ENCODE measurements at places on chromosomes 3 and 15.

DNA sequence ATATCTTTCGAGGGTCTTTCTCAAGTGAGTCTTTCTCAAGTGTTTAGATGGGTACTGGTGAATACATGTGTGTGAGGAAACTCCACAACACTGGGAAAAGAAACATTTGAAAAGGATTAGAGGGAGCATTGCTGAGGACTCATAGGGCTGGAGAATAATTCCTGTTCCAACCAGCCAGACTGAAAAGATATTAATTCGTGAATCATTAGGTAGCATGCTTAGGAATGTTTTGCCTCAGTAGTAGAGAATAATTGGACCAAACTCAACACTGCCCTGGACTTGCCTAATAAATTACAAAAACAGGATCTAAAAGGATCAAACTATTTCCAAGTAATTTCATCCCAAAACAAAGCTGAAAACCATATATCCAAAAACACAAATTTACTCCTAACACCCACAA is 17.3 kb downstream of the PP2D1 start:
- DNase-seq: no peak

DNA sequence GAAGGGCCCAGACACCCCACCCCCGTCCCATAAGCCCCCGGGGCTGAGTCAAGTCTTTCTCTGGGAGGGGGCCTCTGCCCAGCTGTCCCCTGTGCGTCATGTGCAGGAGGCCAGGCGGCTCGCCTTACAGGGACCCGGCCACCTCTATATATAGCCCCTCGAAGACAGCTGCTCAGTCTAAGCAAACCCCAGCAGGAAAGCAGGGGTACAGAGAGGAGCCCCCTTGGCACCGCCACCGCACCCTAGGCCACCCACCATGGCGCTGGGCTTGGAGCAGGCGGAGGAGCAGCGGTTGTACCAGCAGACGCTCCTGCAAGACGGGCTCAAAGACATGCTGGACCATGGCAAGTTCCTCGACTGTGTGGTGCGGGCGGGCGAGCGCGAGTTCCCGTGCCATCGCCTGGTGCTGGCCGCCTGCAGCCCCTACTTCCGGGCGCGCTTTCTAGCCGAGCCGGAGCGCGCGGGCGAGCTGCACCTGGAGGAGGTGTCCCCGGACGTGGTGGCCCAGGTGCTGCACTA is at the start of gene KLHL40:
Gene KLHL40, plus strand, starts transcription at position 175 of the 519 bp plus-strand sequence. Its CDS starts 82 bp downstream, at position 257.
- DNase-seq: no peak

DNA sequence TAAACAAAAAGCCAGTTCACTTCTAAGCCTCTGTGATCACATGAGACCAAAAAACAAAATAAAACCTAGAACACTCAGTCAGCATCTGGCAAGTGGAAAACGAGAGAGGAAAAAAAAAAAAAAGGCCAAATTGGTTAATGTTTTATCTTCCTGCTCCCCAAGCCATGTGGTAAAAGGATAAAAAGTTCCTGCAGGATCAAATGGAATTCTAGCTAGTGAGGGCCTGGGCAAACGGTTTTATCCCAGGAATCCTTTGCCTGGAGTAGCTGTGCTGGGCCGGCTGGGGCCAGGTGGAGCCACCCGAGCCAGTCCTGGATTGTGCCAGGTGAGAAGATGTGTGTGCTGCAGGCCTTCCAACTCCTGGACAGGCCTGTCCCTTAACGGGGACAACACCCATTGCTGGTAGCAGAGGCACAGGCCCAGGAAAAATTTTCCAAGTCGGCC is 13.2 kb downstream of the SMAD6 start:
- DNase-seq: peak; percentile 59

GRCh38 chr3:123305192-123305591 is 103.4 kb downstream of the SEC22A start:
- no peak for DNase-seq

- no peak for DNase-seq
Observed at GRCh38 chr15:101731746-101732145, 7.5 kb upstream of the TARS3 start.

DNA sequence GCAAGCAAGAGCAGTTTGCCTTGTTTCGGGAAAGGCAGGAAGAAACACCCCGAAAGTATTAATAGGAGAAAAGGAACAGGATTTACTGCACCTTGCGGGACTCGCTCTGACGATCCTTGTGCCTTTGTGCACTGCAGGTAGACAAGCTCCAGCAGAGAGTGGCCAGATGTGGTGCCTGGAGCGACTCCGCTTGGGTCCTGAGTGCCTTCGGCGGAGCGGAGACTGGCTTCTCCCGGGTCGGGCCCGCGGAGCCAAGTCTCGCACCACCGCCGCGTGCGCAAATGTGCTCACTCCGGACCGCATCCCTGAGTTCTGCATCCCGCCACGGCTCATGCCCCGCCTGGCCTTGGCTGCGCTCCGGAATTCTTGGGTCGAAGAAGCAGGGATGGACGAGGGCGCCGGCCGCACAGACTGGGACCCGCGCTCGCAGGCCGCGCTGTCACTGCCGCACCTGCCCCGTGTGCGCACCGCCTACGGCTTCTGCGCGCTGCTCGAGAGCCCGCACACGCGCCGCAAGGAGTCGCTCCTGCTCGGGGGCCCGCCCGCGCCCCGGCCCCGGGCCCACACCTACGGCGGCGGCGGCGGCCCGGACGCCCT is 769 bp downstream of the C2CD4A start:
- no peak for DNase-seq

DNA sequence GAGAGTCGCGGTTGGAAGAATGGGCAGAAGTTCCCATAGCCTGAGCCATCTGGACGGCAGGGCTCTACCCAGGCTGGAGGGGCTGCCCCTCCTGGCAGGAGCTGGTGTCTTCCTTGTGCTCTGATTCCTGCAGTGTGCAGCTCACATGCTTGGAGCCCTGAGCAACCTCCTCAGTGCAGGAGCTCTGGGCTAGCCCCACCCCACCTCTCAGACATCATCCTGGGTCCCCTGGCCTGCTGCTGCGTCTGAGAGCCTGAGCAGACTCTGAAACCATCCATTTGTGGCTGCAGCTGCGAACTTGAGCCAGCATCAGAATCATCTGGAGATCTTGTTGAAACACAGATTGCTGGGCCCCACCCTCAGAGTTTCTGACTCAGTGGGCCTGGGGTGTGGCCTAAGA is 42.8 kb downstream of the POMGNT2 start:
- no peak for DNase-seq

DNA sequence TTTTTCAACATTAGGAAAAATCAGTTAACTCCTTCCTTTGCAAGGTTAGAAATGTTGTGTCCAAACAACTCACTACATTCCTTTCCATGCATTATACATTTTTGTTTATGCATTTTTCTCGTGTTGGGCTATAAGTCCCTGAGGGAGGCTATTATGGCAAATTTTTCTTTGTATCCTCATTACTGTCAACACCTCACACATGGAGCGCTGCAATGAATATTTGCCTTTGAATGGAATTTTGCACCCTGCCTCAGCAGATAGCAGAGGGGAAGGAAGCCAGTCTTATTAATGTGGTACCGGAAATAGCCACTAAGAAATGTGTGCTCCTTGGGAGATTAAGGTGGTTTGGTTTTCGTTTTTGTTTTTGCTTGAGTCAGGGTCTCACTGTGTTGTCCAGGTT is 134.7 kb downstream of the THSD4 start:
- no peak for DNase-seq

DNA sequence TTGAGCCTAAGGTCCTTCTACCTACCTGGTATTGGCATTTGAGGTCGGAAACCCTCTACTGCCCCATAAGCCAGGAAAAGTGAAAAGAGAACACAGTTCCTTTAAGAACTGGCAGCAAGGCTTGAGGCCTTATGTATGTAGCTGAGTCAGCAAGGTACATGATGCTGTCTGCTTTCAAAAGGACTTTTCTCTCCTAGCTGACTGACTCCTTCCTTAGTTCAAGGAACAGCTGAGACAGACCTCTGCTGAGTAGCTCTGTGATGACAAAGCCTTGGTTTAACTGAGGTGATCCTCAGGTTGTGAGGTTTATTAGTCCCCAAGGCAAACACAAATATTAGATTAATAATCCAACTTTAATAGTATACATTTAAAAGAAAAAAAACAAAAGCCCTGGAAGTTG is 45.8 kb downstream of the ADPGK start:
- no peak for DNase-seq

DNA sequence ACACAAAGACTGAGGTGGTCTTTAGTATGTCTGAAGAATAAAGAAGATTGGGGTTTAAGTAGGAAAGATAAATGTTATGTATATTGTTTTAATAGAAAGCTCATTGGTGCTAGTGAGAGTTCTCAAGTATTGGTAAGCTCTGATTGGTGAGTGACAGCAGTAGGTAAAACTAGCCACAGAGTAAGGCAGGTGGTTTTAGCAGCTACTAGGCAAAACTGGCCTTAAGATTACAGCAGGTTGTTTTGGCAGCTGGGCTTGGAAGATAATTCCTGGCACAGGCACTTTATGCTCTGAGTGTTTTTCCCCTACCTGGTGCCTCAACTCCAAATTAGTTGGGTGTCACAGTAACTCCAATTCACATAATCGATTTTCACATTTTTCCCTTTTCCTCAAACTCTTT is 66.3 kb downstream of the STAG1 start:
- no peak for DNase-seq

- DNase-seq: no peak
Observed at GRCh38 chr3:188154809-188155574, 1.0 kb downstream of the LPP start.

DNA sequence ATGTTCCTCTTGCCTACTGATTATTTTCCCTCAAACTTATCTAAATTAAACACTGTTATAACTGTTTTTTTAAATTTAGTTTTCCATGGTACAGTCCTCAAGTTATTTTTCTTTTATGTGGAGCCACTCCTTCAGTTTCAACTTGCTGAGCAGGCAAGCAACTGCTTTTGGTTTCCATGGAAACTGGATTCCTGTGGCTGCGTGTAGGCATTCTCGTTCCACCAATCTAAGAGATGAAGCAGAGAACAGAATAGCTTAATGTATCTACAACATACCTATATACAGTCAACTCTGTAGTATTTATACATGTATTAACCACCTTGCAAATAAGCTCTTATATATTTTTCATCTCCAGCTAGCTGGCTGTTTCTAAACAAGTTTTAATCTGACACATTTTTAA is 25.8 kb upstream of the ANXA2 start:
- peak; percentile 97 for DNase-seq

DNA sequence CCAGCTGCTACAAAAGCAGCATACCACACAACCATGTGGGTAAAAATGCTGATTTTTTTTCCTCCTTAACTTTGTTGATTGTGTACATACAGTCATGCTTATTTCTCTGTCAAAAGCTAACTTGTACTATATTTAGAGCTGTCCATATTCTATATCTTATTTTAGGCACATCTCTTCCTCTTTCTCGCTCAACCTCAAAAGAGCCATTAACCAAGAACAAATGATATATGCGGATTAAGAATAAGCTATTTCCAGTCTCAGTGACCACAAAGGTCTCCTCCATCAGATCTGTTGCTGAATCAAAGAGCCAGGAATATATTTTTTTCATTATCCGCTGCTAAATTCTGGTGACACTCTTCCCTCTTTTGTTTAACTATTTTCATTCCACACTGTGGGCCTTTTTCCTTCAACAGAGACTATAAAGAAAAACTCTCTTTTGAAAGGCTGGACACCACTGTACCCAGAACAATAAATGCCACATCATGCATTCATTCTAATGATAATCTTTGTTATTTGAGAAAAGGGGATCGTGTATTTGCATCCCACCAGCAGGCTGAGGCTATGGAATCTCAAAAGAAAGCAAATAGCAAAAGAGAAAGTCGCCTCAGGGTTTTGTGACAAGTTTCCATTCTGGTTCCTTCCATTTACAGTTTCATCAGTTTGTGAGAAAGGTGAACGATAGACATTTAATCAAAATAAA is 8.0 kb downstream of the TMEM212 start:
- no peak for DNase-seq

- no peak for DNase-seq
Observed at GRCh38 chr3:165522386-165522785, 314.8 kb downstream of the BCHE start.

GRCh38 chr3:196284396-196284795 is 3.1 kb downstream of the PCYT1A start:
- DNase-seq: no peak

DNA sequence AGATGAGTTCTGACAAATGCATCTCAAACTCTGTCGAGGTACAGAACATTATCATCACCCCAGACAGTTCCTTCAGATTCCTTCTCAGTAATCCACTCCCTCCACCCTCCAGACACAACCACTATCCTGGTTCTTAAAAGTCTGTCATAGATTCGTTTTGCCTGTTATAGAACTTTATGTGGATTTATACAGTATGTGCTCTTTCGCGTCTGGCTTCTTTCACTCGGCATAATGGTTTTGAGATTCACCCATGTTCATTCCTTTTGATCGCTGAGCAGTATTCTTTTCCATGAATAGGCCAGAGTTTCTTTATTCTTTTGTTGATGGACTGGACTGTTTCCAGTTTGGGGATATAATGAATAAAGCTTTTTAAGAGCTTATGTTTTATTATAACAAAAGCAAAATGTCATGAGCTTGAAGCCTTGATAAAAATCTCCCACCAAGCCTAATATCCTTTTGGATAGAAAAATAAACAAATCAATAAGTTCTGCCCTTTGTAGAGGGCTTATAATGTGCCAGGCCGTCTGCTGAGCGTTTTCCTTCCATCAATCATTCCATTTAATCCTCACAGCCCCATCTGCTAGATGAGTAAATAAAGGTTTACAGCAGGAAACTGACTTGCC is 21.3 kb upstream of the RFTN1 start:
- DNase-seq: peak; percentile 87

- peak; percentile 15 for DNase-seq
Observed at GRCh38 chr3:115876876-115877614, 253.7 kb downstream of the GAP43 start.

GRCh38 chr3:25604107-25604805 is 60.5 kb downstream of the TOP2B start:
- peak; percentile 35 for DNase-seq

- no peak for DNase-seq
Observed at GRCh38 chr3:70771426-70772147, 459.1 kb upstream of the MDFIC2 start.

DNA sequence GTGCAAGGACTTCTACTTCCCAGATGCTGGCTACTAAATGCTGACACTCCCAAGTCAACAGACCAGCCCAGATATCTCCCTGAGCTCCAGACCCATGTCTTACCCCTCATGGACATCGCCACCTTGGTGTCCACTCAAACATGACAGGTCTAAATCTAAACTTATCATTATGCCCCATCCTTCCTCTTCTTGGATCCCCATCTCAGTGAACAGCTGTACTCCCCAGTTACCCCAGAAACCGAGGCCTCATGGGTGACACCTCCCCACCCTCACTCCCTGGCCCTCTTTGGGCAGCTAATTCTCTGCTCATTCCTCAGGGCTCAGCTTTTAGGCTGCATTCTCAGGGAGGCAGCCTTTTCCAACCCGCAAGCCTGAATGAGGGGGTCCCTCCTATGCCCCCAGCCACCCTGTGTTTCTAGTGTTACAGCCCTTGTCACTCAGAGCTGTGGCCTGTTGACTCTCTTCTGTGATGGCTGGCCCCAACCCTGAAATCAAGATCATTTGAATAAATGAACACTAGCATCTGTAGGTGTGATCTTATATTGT is 5.4 kb downstream of the EHD4 start:
- DNase-seq: no peak

DNA sequence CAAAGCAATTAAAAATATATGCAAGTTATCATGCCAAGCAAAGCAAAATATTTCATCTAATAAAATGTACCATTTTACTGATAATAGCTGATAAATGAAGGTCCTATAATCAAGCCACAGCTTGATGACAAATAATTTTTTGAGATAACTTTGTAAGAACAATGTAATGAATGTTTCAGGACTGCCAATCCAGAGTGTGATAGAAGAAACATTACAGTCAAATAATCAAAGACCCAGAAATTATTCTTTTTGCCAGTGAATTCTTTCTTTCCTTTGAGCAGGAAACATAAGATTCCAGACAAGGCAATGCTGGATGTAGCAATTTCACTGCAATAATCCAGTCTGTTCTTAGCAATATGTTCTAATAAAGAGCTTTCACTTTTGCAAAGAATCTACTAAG is 556.1 kb downstream of the PLOD2 start:
- no peak for DNase-seq

- DNase-seq: no peak
Observed at GRCh38 chr15:54289590-54290136, 311.4 kb downstream of the UNC13C start.

All from umbilical cord (tissue), 2 donors.